T follicular helper cell (primary cell): ENCODE measurements at places on chromosomes 2 and 18.

- DNase-seq, result no peak
Observed at GRCh38 chr2:192195548-192196418, 1.1 kb upstream of the TMEFF2 start.

GRCh38 chr2:79100285-79100684 lies 12.5 kb upstream of the REG1B start:
- DNase-seq, result no peak

DNA sequence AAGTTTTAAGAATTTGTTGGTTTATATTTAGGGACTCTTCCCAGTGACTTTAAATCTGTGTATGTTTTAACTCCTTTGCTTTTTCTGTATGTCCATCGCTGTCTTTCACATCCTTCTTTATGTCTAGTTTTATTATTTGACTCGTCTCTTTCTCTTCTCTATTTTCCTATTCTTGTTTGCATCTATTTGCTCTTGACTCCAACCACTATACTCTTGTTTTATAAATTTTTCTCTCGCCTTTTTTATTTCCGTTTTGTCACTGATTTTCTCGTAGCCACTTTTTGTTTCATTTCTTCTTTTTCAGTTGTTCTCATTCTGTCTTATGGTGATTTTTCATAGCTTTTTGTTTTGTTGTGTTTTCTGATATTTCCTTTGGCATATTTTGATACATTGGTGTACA lies 170.5 kb upstream of the NETO1 start:
- no peak for DNase-seq

DNA sequence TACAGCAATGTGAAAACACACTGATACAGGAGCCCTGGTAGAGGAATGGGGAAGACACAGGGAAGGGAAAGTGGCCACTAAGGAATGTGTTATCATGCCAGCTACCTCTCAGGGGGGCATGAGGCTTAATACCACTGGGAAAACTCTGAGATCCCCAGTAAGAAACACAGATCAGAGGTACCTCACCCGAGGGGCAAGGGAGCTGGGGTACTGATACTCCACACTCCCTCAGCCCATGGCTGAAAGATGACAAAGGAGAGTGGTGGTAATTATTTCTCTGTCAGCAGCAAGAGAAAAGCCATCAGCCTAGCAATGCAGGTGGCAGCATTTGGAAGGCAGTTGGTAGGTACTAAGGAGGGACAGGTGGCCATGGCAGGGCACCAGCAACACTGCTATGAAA lies 434.8 kb downstream of the NBAS start:
- no peak for DNase-seq

- no peak for DNase-seq
Observed at GRCh38 chr2:180991820-180992219, 11.4 kb downstream of the UBE2E3 start.

GRCh38 chr18:45838302-45839070 lies 13.0 kb downstream of the SIGLEC15 start:
- DNase-seq, result no peak

GRCh38 chr18:3703732-3704176 lies 253.8 kb downstream of the TGIF1 start:
- no peak for DNase-seq

DNA sequence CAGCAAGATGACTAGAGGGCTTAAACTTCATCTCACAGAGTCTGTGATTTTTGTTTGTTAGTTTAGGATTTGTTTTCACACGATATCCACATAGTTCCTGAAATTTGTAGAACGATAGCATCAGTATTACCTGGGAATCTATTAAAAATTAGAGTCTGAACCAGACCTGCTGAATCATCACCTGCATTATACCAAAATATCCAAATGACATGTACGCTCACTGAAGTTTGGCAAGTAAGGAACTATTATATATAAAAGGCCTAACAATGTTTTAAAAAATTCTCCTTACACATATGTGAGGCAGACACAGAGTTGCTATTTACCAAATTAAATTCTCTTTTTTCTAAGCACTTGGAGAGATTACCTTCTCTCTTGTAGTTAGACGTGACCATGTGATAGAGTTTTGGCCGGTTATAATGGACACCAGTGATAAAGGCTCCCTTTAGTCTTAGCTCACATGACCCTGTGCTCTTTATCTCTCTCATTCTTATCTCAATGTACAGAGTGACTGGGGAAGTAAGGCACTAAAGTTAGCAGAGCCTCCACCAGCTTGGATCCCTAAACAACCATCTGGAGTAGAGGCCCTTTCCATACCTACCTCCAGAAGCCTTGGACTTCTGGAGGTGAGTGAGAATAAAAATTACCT lies 363.1 kb downstream of the DSC3 start:
- no peak for DNase-seq

- no peak for DNase-seq
Observed at GRCh38 chr18:26185267-26185666, 41.0 kb upstream of the TAF4B start.

DNA sequence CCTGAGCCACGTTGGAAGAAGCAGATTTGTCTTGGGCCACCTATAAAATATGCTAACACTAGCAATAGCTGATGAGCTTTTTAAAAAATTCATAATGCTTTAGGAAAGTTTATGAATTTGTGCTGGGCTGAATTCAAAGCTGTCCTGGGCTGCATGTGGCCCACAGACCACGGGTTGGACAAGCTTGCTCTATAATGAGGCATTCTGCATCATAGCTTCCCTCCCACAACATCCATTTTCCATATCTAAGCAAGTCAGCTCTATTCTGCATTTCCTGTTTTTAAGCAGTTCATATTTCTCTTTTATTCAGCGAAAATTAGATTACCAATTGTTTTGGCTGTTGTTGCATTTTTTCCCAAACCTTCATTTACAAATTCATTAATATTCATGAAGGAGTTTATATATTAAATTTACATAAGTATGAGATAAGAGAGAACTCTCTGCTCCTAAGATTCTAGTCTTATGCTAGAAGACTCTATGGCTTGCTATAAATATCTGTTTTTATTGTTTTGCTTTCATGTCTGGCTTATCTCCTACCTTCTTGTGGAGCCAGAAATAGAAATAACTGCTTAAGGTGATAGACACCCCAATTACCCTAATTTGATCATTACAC lies 114.5 kb upstream of the HNRNPA3 start:
- no peak for DNase-seq

GRCh38 chr2:17799301-17800120 lies 16.7 kb upstream of the MSGN1 start:
- no peak for DNase-seq

GRCh38 chr2:166573391-166573790 lies 79.3 kb upstream of the SCN7A start:
- no peak for DNase-seq

- DNase-seq, result no peak
Observed at GRCh38 chr2:61187085-61187484, 25.1 kb downstream of the C2orf74 start.

- DNase-seq, result no peak
Observed at GRCh38 chr2:190459881-190460280, 51.7 kb downstream of the MFSD6 start.

- no peak for DNase-seq
Observed at GRCh38 chr2:184030989-184031388, 567.3 kb upstream of the ZNF804A start.

DNA sequence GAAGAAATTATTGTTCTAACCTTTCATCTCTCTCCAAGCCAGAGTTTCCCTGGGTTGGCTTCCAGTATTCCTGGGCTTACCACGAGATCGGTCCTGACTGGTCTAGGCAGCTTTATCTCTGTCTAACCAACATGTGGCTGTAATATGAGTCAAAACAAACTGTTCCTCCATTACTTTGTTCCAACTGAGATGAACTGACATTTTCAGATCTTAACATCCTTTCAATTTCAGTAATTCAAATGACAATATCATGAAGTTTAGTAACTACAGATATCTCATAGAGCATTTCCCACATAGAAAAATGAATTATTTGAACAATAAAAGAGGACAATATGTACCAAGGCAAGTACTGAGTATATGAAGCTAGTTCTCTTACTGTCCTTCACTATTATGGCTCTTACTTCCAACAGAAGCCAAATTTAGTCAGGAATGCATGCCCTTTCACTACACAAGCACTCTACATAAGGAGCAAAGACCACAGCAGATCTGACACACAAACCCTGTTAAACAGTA lies 15.5 kb downstream of the SLC25A12 start:
- DNase-seq, result no peak

- no peak for DNase-seq
Observed at GRCh38 chr2:165698444-165698884, 95.6 kb downstream of the GALNT3 start.

DNA sequence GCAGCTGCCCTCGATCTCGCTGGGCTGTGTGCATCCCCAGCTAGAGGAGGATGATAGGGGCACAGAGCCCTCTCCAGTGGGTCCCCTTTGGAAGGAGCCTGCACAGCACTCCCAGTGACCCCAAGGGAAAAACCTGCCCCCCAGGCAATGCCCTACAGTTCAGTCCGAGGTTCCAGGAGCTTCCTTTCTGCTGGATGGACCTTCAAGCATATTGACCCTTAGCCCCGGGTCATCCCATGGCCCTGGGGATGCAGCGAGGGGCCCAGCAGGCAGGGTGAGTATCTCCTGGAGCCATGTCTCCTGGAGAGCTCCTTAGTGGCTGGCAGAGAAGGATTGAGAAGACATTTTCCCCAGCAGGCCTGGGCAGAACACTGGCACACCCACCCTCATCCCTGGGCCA lies 45.4 kb upstream of the CTDP1 start:
- DNase-seq, result no peak

GRCh38 chr18:46278481-46279465 lies 174.6 kb downstream of the HAUS1 start:
- no peak for DNase-seq

GRCh38 chr18:10032331-10033015 lies 118.7 kb downstream of the VAPA start:
- no peak for DNase-seq

DNA sequence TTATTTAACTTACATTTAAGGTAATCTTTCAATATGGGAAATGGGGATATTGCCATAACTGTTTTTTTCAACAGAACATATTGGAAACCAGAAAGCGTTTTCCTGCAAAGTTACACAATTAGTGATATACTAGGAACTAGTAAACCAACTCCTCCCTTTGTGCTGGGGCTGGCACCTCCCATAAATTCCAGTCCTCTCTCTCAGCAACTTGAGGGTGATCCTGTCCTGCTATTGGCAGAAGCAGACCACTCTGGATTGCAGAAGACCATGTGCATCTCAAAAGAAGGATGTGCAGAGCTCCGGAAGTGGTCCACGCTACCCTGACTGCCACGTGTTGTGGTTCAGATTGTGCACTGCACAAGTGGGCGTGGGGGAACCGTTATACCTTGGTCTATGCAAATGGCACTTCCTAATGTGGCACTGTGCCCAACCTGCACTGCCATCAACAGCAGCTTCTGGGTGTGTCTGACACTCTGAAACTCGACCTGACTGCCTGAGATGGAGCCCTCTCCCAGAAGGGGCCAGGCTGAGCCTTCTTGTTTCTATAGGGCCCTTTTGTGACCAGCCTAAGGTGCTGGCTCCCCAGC lies 219.2 kb downstream of the ZNF516 start:
- DNase-seq, result no peak

GRCh38 chr18:69216321-69216720 lies 184.4 kb upstream of the DOK6 start:
- DNase-seq, result no peak

DNA sequence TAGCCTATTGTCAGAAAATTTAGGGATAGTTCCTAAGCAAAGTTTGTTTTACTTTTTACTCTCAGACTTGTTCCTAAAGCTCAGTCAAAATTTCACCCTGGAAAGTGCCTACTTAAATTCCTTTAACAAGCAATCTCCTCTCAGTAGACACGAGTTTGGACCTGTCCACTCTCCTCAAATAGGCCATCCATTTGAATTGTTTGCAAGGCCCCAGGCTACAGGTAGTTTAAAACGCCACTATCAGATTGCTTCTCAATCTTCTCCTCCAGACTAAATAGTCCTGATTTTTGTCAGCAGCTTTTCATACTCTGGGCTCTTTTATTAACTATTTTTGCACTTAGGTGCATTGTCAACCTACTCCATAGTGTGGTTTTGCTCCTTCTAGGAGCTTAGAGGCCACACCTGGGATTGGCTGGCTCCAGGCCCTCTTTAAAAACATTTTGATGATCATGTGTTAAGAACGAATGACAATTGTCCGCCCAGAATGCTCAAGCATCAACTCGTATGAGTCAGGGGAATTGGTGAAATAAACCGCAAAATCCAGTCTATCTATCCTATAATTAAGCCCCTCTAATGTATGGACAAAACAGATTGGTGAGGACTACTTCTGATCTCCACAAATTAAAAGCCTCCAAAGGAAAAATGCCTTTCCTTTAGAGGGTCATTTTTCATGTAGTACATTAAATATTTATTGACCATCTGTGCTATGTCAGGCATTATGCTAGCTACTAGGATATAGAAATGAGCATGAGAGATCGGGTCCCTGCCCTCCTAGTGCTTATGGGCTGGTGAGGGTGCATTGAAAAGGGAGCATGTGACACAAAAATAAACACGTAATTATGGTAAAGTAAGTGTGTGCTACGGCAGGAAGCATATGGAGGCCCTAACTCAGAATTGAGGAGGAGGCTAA lies 333.8 kb upstream of the TNP1 start:
- no peak for DNase-seq

GRCh38 chr2:126356631-126357030 lies 299.3 kb upstream of the GYPC start:
- no peak for DNase-seq

DNA sequence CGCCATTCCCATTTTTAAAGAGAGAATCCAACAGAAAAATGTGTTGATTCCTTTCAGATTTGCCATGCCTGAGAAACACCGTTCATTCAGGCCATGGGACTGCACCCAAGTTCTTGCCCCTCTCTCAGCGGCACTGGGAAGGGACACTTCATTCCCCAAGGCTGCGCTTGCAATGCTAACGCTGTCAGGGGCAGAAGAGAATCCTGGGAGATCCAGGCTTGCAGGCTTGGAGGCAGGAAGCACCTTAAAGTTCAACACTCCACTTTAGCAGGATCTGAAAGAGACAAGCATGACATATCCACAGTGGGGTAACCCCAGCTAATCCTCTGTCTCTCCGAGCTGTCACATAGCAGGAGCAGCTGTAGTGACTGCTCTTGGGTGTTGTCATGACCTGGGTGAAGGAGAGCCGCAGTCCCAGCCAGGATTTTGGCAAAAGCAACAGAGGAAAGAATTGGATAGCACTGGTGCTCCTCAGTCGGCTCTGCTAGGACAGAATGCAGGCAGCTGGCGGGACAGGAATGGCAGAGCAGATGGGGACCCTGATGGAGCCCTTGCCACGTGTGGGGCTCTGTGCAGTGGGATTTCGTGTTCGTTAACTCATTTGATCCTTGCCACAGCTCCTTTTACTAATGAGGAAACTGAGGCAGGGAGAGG lies 22.0 kb upstream of the ODC1 start:
- DNase-seq, result no peak

- no peak for DNase-seq
Observed at GRCh38 chr2:188456114-188456909, 164.6 kb downstream of the GULP1 start.

GRCh38 chr2:71166812-71167211 lies 36.4 kb downstream of the MPHOSPH10 start:
- no peak for DNase-seq

DNA sequence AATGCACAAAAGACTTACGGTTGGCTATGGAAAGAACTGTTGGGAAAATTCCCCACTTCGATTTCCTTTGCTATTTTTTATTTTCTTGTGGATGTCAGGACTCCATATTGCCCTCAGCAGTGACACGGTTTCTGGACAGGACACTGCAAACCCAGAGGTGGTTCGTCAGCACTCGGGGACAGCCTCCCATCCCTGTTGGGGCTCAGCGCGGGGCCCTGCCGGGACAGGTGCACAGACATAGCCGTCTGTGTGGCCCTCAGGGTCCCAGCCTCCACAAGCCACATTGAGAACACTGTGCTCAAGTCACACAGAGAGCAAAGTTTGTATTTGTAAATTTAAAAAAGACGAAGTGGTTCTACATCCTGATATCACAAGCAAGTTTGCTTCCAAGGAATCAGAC lies 38.7 kb downstream of the MYT1L start:
- DNase-seq, result no peak

GRCh38 chr18:21598726-21599584 lies 1.5 kb downstream of the ESCO1 start:
- no peak for DNase-seq
